Caki2 (cell line): ENCODE measurements at places on chromosomes 2 and 18.

DNA sequence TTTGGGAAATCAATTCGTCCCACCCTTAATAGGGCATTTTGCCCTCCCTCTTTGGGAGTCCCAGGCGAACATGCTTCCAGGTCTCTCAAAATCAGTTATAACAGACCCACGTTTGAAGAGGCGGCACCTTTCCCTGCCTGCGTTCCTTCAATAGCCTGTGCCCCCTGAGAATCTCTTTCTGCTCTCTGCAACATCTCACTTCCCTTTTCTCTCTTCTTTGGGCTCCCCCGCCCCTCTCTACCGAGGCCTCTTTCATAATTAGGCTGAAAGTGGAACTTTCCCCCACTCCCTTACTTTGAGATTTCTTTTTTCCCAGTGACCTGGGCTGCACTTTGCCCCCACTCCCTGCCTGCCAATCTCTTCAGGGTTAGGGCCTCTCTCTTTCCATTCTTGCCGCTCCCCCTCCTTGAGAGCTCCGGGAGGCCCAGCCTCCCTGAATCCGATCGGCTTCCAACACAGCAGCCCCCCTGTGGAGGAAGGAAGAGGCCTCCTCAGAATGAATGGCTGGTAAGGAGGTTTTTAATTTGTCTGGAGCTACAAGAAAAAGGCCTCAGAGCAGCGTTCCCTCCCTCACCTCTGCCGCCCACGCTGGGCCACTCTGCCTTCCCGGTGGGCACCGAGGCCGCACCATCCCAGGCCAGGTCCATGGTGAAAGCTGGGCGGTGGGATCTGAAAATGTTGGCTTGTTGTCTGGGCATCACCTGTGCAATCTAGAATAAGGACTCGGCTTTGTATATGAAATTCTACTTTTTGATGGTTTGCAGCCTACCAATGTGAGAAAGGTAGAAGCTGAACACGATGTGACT is 162.6 kb upstream of the SIX3 start:
- DNase-seq, result no peak

DNA sequence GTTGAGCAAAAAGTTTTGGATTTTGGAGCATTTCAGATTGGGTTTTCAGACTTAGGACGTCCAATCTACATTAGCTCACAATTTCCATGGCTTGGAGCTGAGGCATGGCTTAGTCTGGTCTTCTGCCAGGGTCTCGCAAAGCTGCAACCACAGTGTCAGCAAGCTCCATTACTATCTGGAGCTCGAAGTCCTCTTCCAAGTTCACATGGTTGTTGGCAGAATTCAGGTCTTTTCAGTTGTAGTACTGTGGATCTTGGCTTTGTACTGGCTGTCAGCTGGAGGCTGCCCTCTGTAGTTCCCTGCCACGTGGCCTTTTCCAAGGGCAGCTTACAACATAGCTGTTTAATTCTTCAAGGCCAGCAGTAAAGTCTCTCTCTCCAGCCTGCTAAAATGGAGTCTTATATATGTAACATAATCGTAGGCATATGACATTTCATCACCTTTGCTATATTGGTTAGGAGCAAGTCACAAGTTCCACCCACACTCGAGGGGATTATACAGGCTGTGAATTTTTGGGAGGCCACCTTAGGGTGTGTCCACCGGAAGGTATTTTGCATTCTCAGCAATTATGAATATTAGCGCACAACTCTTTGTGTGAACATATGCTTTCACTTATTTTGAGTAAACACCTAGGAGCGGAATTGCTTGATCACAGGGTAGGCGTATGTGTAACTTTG is 41.5 kb upstream of the EPC2 start:
- DNase-seq, result no peak

DNA sequence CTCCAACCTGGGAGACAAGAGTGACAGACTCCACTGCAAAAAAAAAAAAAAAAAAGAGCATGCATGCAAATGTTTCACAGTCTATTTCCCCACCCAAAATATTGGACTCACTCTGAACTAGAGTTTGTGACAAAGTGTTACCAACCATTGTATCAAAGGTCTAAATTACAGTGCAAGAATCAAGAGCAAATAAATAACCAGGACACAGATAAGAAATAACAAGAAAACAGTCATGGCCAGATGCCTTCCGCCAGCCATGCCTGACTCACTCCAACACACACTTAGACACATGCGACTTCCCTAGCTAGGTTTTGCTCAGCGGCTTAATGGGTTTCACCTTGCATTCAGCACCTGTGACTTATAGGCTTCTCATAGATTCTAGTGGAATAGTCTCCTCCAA is 62.8 kb downstream of the CYB5A start:
- peak; percentile 12 for DNase-seq

- DNase-seq, result no peak
These were observed 61.5 kb downstream of the SERPINB8 start for GRCh38 chr18:64031411-64031810.

DNA sequence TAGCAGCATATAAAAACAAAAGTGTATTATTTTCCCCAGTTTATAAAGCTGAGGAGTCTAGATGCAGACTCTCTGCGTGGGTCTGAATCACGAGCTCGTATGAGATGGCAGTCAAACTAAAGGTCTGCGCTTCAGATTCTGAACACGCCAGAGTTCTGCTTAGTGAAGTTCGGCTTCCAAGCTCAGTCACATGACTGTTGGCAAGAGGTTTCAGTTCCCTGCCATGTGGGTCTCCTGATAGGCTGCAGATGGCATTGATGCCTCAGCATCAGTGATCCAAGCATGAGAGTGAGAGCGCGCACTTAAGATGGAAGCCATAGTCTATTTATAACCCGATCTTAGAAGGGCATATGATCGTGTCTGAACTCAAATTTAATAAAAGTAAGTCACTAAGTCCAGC is 242.8 kb upstream of the DOK6 start:
- DNase-seq, result no peak

- DNase-seq, result no peak
These were observed 7.4 kb upstream of the VRK2 start for GRCh38 chr2:58039170-58039611.

DNA sequence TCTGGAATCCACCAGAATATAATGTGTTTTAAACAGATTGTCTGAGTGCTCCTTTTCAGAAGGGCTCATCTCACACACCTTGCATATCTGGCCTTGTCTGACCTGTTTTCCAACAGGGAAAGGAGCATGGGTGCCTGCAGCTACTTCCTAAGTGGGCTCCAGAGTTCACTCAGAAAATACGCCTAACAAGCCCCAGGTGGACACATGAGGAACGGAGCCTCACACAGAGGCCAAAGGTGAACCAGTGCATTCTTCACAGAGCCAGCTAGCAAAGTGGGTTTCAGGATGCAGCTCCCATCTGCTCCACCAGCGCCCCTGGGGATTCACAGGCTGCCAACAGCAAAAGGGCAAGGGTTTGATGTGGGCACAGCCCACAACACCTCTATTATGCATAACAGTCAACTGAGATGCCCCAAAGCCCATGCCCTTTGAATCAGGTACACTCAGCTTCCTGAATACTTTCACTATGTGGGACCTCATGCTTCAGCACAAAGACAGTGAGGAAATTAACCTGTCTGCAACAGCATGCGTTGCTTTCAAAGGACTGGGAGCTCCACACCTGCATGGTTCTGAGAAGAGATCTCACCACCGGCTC is 86.6 kb downstream of the CCBE1 start:
- no peak for DNase-seq

DNA sequence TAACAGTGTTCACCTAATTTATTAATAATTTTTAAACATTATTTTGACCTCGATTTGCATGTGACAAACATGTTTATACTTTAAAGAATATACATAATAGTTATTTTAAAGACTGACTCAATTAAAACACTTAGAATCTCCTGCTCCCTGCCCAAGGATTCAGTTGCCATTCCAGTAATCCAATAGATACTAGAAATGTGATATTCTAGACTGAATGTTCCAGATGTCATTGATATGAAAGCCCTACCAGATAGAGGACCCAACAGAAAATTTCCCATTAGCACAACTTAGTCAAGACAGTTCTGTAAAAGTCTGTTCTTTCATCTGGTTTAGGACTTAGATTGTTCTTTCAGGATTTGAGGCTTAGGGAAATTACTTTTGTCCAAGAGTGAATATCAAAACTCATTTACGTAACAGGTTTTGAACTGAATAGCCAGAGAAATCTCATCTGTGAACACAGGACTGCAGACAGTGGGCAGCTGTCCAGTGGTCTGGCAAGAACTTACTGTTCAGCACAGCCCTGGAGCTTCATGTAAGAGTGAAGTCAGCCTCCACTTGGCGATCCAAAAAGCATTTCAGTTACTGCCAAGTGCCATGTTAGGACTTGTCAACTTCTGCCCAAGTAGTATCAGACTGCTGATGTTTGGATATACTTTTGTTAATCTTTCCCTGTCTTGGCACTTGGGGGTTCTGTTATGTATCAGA is 77.5 kb downstream of the OSBPL6 start:
- no peak for DNase-seq

- DNase-seq, result no peak
These were observed 40.2 kb upstream of the LYPD6B start for GRCh38 chr2:148998165-148998830.

- no peak for DNase-seq
These were observed 86.0 kb downstream of the RAPGEF4 start for GRCh38 chr2:172821370-172822338.

DNA sequence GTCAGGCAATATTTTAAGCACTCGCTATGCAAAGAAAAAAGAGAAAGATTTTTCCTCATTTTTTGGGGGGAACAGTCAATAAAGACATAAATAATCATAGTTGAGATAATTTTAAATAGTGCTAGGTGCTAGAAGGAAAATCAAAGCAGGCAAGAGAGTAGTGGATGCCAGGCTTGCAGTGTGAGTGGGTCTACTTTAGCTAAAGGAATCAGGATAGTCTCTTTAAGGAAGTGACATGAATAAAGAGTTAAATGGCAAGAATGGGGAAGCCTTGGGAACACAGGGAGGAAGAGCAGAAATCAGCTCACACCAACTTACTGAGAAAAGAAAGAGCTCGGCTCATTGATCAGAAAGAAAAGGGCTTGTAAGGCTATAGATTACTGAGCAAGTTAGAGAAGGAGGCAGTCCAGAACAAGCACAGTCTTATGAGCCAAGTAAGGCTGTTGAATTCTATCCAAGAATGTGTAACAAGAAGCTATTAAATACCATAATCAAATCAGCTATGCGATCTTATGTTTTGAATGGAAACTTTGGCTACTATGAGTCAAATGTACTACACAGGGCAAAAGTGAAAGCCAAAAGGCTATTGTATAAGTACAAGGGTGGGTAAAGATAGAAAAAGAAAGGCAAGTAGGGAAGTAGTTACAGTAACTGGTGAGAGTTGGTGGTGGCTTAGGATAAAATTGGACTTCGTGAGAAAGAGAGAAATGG is 833.8 kb upstream of the PIK3C3 start:
- DNase-seq, result no peak

DNA sequence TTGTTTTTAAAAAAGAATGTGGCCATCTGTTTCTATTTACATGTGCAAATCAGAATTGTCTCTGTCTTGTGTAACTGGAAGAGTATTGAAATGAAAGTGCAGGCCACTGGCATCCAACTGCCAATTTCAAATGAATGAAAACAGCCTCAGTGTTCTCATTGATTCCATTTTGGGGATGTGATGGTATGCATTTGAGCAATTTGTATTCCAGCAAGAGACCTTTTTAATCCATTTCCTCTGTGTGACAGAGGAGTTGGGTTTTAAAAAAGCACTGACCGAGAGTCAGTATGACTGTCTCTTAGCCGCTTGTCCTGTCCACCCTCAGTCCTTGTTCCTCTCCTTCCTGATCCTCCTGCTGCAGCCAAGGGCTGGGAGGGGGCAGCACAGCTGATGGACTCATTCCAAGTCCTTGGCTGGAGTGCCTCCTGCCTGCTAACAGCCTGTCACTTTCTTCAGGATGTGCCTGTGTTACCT is 50.0 kb downstream of the ASAP2 start:
- DNase-seq, result no peak

DNA sequence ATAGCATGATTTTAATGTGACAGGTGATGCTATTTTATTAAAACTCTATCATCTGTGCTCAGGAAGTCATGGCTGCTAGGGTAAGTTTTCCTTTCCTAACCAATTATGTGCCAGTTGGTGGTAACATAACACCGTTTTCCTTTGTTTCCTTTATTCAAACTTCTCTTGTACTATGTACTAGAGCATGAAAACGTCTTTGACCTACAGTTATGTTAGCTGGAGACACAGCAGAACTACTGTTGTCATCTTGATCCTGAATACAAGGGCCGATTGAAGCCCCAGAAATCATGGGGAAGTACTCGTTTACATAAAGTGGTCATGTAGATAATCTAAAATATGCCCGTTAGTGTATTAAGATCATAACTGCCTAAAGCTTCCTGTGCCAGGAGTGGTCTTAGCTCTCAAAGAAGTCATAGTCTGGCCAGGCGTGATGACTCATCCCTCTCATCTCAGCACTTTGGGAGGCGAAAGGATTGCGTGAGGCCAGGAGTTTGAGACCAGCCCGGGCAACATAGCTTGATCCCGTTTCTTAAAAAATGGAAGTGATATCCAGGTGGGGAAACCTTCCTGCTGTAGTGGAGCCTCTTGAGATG is 20.5 kb downstream of the NEDD4L start:
- DNase-seq, result no peak

- DNase-seq, result no peak
These were observed 4.9 kb upstream of the STK11IP start for GRCh38 chr2:219592736-219593135.

- DNase-seq, result no peak
These were observed 10.8 kb downstream of the RFX8 start for GRCh38 chr2:101463911-101464641.

DNA sequence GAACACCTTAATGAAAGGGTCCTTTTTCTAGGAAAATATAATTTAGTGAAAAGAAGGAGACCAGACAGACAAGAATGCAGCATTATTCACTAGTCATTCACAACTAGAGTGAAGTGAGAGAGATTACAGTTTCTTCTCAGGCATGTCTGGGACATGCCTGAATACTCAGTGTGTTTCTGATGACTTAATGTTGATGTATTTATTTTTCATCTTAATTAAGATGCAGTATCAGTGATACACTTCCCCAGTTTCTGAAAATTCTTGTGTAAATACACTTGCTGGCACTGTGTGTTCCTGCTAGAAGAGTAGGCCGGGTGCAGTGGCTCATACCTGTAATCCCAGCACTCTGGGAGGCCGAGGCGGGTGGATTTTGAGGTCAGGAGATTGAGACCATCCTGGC is 143.6 kb downstream of the MYO3B start:
- no peak for DNase-seq

GRCh38 chr2:232674491-232674890 is 22.6 kb upstream of the GIGYF2 start:
- no peak for DNase-seq

DNA sequence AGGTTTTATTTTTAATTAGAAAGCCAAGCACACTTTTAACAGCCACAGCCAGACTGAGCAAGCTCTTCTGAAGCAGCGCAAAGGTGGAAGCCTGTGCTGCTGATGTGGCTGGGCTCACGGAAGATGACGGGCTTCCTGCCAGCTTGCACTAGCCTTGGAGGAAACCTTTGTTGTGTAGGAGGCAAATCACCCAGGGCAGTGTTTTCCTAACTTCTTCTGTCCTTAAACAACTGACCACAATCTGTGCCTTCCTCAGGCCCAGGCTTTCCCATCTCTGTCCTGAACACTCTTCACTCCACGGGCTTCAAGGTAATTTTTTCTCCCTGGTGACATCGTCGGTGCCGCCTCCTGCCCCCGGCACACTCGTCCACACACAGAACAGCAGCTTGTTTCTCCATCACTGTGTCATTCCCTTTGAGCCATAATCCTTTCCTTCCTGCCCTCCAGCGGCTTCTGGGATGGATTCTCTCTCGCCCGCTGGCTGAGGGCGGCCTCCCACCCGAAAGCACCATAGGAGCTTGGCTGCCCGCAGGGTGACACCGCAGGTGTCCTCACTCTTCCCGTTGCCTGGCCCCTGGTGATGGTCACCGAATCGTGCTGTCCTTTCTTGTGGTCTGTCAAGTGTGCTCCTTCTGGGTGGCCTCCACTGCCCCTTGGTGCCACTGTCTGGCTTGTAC is 31.1 kb upstream of the INHBB start:
- DNase-seq, result no peak

GRCh38 chr18:23810396-23810795 is 121.1 kb downstream of the LAMA3 start:
- DNase-seq, result no peak
